ENCODE measurements at places on chromosomes 2 and 18. TPM values are rescaled to one million over a fixed set of nuclear protein-coding genes. Genes with fewer than 3 reads are reported as not detected.

GRCh38 chr2:85560812-85561279, 447 bp downstream of the GGCX start:
- no peak for DNase-seq

GRCh38 chr2:121576263-121576662, 45.6 kb downstream of the RNU4ATAC start:
- no peak for DNase-seq

DNA sequence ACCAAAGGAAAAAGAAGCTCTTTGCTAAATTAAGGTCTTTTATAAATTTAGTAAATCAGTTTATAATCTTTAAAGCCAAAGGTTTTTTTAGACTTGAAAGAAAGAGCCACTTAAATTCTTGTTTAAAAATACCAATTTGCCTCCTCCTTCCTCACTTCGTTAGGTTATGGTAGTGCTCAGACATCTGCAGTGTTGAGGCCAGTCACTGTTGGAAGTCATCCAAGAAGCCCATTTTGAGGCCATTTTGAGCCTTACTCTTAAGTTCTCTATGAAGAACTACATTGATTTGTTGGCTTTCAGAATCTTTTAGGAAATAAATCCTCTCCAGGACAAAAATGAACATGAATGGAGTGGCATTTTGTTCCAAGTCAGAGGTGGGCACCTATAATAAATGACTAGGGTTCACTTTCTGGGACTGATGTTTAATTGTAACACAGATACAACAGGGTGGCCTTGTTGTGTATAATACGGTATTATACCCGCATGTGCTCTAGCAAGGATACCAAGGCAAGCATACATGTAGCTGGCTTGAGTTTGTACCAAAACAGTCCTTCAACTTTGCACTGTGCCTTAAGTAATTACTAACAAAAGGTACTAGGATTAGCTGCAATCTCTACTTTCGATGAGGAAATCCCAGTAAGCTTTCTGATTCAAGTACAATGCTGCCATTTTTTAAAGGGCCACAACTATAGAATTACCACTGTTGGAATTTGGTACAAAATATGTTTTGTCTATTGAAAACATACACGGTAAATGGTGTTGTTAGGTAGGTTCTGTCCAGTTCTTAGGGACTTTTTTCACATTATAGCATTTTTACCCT, 22.8 kb downstream of the SLC66A3 start:
- no peak for DNase-seq

GRCh38 chr2:149656996-149657395, 69.4 kb upstream of the MMADHC start:
- no peak for DNase-seq

- no peak for DNase-seq
These were observed 35.8 kb downstream of the PID1 start for GRCh38 chr2:229235131-229235914.

GRCh38 chr18:63187791-63188460, 131.6 kb downstream of the BCL2 start:
- DNase-seq: no peak

GRCh38 chr2:141968433-141968832, 162.4 kb downstream of the LRP1B start:
- DNase-seq: no peak

- no peak for DNase-seq
These were observed 51.8 kb downstream of the TEX44 start for GRCh38 chr2:231644426-231644825.

GRCh38 chr2:170530803-170531564, 184.2 kb upstream of the SP5 start:
- DNase-seq: no peak

DNA sequence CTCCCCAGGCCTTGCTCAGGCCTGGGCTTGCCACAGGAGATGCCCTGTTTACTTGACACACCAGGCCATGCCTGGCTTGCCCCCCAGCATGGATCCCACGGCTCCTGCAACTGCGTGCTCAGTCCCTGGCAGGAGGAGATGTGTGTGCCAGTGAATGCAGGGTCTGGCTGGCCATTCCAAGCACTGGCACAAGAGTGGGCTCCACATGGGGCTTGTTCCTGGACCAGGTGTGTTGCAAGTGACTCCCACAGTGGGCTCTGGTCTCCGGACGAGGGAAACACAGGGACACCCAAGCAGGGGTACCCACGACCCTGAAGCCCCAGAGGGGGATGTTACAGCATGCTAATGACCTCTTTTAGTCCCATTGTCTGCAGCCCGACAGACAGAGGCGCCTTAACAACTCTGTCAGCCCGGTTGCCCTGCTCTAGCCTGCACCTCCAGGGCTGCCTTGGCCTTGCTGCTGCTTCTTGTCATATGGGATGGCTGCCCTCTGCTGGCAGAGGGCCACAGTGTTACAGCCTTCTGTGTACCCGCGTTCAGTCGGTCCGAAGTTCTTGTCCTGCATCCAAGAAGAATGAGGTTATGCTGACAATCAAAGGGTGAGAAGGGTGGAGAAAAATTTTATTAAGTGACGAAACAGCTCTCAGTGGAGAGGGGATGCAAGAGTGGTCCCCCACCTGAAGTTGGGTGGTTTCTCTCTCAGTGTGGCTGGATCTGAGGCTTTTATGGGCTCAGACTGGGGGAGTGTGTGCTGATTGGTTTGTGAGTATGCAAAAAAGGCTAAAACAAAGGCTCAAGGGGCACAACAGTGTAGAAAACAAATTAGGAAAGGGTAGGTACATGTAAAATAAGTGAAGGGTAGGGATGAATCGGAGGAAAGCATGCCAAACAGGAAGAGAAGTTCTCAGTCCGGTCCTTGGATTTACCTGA, 180.4 kb downstream of the MBD5 start:
- DNase-seq: peak; percentile 9

DNA sequence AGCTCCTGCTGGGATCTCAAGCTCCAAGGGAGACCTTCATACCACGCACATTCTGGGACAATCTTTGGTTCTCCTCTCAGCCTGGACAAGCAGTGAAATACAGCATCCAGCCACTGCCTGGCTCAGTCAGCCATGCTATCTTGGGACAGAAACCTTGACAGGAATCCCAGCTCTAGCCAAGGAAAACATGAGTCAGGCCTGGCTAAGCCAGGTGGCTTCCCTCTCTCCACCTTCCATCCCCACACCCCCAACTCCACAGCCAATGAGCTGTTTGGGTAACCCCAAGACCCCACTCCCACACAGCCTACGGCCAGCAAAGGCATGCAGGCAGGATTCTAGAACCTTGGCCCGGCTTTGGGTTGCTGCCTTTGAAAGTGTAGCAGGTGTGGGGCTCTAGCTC, 64.9 kb downstream of the MCFD2 start:
- DNase-seq: peak; percentile 85

GRCh38 chr2:237625216-237625705, 2.1 kb upstream of the LRRFIP1 start:
- DNase-seq: no peak

GRCh38 chr2:241285596-241285995, 29.9 kb downstream of the HDLBP start:
- DNase-seq: no peak

DNA sequence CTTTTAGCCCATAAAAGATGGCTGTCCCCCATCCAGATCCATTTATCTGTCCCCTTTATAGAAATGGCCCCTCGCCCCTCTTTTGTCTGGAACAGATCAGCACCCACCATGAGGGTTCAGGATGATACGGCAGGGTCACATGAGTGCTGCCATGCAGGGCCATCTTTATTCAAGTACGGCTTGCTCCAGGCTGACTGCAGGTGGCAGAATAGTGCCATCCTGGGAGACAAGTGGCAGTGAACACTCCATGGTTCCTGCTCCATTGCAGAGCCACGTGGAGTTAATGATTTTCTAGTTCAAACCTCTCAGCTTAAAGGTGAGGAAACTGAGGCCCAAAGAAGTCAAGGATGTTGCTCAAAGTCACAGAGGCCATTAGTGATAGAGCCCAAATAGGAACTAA, 180.6 kb downstream of the CLIP4 start:
- DNase-seq: no peak

DNA sequence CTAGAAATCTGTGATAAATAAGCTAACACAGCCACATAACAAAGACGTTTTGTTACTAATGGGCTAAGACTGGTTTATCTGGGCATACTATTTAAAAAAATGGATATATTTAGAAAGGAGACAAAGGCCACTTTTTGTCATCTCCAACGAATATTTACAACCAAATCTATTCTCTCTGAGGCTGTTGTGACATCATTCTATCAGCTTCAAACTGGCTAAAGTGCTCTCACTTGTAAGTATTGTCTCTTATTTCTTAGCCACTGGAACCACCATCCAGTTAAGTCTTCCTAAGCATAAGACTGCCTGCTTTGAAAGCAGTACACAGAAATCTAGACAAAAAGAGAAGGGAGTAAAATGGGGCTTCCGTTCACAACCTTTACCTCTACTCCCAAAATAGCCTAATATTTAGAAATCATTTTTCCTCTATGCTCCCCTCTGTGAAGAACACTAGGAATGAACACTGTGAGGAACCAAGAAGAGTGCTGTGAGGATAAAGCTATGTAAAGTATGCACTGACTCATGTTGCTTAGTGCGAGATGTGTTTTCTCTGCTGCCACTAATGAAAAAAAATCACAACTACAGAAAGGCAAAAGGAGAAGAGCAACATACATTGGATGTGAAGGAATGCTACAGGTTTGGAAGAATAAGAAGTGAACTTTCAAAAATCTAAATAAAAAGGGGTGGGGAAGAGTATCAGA, 264.1 kb downstream of the EXOC6B start:
- DNase-seq: peak; percentile 39

GRCh38 chr2:10897956-10898355, 13.8 kb upstream of the KCNF1 start:
- no peak for DNase-seq

DNA sequence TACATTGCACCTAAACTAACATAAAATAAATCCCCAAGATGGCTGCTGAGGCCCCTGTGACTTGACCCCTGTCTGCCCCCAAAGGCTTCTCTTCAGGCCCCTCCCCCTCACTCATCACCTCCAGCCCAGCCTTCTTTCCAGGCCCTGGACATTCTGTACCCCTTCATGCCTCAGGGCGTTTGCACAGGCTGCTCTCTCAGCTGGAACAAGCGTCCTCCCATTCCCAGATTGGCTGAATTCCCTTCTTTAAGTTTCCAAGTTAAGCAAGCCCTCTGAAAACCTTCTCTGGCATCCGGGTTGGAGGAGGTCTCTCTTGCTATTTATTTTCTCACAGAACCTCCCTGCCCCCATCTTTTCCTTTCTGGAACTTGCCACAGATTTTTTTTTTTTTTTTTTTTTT, 165.2 kb upstream of the BCL2L11 start:
- peak; percentile 66 for DNase-seq

DNA sequence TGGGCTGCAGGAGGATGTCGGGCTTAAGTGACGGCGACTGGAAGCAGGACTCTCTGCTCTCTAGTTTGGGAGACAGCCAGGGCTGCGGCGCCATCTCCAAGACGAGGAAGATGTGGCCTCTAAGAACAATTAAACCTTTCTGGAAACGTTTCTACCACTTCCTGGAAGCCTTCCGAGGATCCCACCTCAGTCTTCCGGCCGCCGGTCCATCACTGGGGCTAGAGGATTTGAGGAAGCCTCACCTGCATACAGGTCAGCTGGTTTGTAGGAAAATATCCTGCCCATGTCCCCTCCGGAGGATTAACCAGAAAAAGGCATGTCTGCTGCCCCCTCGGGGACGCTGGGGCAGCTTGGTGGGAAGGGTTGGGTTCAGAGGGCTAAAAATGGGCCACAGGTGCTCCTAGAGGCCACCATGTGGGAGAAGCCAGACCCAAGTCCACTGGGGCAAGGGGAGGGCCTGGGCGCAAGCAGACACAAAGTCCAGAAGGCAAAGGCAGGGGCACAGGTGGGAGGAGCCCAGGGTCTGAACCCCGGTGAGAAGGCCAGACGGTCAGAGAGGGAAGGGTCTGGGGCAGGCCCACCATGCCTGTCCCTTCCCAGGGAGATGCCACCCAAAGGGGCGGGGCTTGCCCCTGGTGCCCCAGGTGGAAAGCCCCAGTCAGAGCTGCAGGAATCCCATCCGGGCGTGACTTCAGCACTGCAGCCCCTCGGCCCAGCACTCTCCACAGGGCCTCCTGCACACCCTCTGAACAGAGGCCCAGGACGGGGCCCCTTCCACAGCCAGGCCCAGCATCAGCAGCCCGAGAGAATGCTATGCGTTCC, 82.2 kb upstream of the ID2 start:
- no peak for DNase-seq

DNA sequence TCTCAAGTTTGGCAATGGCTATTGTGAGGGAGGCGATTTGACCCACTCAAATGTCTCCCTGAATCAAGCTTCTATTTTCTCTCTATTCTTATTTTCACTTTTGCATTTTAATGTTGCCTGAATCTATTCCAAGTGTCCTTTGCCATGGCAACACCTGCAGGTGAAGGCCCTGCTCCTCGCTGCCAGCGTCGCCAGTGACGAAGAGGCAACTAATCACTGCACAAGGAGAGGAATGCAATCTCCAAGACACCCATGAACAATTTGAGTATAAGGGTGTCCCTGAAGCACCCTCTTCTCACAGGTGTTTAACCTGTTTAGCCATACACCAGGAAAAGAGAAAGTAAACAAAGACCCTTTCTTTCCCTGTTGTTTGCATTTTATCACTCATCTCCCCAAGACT, 165.6 kb upstream of the VRK2 start:
- peak; percentile 59 for DNase-seq

DNA sequence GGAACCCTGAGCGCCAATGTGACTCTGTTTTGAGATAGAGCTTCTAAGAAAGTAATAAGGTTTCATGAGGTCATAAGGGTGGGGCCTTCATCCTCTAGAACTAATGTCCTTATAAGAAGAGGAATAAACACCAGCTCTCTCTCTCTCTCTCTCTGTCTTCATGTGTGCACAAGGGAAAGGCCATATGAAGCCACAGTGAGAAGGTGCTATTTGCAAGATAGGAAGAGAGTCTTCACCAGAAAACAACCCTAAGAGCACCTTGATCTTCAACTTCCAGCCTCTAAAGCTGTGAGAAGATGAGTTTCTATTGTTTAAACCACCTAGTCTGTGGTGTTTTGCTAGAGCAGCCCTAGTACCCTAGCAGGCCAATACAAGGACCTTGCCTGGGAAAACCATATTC, 55.8 kb downstream of the DOCK10 start:
- DNase-seq: no peak

GRCh38 chr2:135074216-135074615, 22.1 kb downstream of the RAB3GAP1 start:
- DNase-seq: no peak

GRCh38 chr18:72871091-72871490, 3.3 kb upstream of the NETO1 start:
- peak; percentile 58 for DNase-seq

GRCh38 chr18:61948846-61949438, 56.1 kb upstream of the RNF152 start:
- no peak for DNase-seq

MOGAT1 gene
- total RNA-seq: not detected

SPDYA gene
- total RNA-seq: 0.10 TPM

IL1B gene
- total RNA-seq: not detected

IRS1 gene
- total RNA-seq: 5.8 TPM

CFAP65 gene
- total RNA-seq: not detected

TACR1 gene
- not detected for total RNA-seq
